Cerebellar nuclear complex (tissue), 1 donor: ENCODE measurements at places on chromosomes 6 and 20.
A peak's percentile ranks its signal among the peaks of the same experiment; 100 is the strongest.

GRCh38 chr6:138310294-138310693, 67.4 kb upstream of the SMIM28 start:
- DNase-seq, result no peak

DNA sequence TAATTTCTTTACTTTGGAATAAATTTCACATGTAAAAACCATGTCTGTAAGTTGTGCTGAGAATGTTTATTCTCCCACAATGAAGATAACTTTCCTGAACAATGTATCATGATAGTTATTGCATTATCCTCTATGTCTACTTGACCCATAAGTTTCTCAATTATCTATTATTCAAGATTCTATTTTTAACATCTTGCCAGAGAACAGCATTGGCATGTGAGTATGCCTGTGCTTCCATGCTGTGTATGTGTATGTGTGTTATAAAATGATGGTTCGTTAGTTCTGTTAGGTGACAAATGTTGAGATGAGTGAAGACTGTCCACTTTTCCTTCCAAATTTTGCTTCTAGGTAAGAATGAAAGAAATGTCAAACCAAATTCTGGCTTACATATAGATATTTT, 111.9 kb downstream of the EYA4 start:
- DNase-seq, result no peak

DNA sequence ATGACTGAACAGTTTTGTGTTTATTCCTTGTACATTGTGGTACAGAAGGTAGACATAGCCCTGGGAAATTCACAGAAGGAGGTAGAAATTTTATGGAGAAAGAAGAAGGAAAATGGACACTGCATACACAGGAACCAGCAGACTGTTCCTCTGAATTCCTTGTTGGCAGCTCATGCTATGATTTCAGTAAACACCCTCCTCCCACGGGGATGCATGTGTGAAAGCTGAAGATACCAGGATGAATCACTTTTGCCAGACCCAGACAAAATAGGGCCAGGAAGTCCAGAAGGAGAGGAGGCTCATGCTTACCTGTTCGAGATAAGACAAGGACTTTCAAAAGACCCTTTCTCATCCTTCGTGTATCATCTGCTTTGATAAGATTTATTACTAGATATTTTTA, 110.3 kb upstream of the GGTLC1 start:
- no peak for DNase-seq

DNA sequence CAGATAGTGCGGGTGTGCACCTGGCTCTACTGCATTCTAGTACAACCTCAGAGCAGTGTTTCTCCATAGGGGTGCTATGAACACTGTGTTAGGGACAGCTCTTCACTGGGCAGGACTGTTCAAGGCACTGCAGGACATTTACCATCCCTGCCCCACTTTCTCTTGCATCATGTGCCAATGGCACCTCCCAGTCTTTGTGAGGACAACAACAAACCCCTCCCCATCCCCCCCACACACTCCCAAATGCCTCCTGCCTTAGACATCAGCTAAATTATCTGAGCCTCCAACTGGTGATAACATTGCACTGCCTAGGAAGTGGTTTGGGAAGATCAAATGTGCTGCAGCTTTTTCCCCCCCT, 98.9 kb downstream of the FYN start:
- no peak for DNase-seq

DNA sequence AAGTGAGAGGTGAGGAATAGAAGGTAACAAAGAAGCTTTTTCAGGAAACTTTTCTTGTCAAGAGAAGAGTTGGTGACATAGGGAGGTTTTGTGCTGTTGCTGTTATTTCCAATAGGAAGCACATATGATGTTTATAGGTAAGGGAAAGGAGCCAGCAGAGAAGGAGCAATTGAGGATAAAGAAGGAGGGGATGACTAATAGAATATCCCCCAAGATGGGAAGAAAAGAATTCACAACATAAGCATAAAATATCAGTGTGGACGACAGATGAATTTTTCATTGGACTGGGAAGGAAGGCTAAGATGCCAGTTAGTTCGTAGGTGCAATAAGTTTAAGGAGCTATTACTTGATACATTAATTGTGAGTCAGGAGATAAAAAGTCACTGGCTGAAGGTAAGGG, 8.5 kb upstream of the BEND6 start:
- DNase-seq, result no peak

- DNase-seq, result no peak
These were observed 7.8 kb downstream of the TP53INP2 start for GRCh38 chr20:34711813-34712430.

- no peak for DNase-seq
These were observed 129.5 kb upstream of the SUPT3H start for GRCh38 chr6:45507186-45507585.

- DNase-seq, result no peak
These were observed 161.7 kb downstream of the UNC5CL start for GRCh38 chr6:40877362-40877761.

GRCh38 chr6:149128489-149129145, 188.9 kb upstream of the TAB2 start:
- DNase-seq, result no peak

- no peak for DNase-seq
These were observed 49.3 kb upstream of the E2F3 start for GRCh38 chr6:20352346-20352745.

- DNase-seq, result no peak
These were observed 50.7 kb downstream of the CLIC5 start for GRCh38 chr6:45965007-45965406.

- DNase-seq, result no peak
These were observed 313.6 kb upstream of the NT5E start for GRCh38 chr6:85136310-85136709.

DNA sequence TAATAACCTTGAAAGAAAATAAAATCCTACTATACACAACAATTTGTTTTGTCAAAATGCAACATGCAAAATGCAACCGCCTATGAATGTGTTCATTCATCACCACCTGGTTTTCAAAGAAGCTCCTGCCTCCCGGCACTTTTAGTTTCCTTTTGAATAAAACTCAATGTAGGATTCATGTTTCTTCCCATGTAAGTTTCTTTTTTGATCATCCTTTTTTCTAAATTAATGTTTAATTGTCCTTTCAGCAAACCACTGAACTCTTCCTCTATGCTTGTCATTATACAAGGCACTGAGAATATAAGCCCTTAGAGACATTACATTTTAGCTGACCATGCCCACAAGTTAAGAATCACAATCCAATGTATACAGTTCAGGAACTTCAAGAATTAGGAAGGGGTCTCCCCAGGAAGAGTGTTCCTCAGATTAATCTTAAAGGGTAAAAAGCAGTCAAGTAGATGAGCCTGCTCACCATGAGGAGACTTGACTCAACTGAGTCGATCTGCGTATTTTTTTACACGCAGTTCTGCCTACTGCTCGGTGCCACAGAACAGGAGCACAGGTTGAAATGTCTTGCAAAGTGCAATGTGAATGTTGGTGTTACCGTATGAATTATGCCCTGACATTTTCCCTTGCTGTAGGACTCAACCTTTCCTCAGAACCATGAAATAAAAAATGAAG, 7.2 kb upstream of the THEMIS start:
- DNase-seq, result no peak

GRCh38 chr6:2626401-2626800, 124.3 kb downstream of the MYLK4 start:
- no peak for DNase-seq

DNA sequence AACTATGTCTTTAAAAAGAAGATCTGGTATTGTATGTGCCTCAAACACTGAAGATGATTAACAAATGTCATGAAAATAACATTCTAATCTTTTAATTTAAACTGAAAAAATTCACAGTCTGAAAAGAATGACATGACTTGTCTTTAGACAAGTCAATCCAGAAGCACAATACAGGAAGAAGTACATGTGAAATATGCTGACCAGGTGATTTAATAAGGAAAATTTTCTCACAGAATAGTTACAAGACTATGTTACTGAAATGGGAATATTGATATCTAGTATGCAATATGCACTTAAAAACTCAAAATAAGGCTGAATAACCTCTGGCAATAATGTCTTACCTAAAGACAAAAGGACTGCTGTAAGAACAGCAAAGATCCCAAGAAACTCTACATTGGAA, 13.1 kb downstream of the CEP85L start:
- no peak for DNase-seq

DNA sequence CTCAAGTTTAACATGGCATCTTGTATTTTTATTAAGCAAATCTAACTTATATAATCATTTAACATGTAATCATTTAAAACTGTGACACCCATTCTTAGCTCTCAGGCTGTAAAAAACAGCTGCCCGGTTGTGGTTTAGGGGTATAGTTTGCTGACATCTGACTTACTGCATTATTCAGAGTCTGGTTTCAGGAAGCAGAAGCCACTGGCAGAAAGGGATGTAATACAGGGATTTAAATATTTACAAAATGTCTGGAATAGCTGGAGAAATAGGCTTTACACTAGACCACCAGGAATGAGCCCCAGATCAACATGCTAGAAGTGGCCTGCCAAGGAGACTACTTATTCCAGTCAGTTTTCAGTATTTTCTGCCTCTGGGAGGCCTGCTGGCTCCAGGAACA, 421.1 kb downstream of the CD109 start:
- DNase-seq, result no peak

- no peak for DNase-seq
These were observed 1.6 kb upstream of the TCF21 start for GRCh38 chr6:133887156-133887879.

GRCh38 chr20:23404196-23404595, 17.1 kb downstream of the NAPB start:
- no peak for DNase-seq

DNA sequence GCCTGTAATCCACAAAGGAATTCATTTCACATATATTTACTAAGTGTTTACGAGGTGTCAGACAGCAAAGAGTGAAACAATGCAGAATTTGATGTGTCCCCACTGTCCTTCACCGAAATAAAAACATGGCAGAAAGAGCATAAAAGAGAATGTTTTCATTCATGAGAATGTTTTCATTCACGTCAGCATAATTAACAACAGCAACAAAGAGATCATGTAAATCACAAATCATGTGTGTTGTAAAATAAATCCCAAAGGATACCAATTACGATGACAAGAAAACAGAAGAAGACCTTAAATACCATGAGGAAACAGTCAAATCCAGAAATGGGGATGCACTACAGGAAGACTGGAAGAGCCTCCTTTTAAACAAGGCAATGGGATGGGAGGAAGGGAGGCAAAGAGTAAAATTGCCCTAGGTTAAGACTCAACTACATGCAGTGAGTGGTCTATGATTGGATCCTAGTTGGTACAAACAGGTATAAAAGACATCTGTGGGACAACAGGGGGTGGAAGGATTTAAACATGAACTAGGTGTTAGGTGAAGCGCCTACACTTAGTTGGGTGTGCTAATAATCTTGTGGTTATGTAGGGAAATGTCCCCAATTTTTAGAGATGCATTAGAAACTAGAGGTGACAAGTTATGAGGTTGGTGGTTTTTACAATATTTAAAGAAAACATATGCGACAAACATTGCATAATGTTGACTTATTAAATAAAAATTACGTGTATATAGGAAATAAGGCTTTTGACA, 1.5 kb downstream of the ZSCAN31 start:
- DNase-seq, result no peak

DNA sequence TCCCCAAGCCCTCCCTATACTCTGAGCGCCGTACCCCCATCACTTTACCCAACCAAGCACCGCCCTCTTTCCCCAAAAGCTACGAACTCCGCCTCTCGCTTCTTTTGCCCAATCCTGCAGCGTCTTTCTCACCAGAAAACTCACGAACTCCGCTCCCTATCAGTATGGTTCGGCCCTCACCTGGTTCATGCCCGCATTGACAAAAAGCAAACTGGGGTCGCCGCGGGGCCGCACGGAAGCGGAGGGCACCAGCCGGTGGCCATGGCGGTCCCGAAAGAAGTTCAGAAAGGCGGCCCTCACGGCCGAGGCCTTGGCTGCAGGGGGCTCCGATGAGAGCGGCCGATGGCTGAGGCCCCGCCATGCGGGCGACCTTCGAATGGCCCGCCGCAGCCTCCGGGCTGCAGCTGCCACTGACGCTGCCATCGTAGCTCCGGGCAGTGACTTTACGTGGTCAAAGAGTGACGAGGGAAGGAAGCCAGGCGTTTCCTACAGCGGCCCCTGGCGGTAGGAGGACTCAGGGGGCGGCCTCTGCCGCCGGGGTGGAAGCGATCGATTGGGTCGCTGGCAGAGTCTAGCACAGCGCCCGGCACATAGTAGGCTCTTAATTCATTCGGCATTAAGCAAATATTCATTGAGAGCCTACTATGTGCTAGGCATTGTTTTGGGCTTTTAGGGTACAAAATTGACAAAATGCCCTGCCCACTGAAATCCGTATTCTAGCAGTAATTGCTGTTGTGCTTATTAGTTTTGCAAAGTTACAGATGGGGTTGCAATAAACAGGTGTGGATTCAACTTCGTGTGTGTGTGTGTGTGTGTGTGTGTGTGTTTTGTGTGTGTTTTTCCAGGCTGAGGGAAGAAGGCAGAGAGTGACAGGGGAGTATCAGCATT, at the start of gene AARS2:
AARS2 (minus strand) TSS at position 447 of the 888 bp plus-strand sequence; CDS start at position 423, 24 bp downstream.
- DNase-seq, result peak; percentile 71

DNA sequence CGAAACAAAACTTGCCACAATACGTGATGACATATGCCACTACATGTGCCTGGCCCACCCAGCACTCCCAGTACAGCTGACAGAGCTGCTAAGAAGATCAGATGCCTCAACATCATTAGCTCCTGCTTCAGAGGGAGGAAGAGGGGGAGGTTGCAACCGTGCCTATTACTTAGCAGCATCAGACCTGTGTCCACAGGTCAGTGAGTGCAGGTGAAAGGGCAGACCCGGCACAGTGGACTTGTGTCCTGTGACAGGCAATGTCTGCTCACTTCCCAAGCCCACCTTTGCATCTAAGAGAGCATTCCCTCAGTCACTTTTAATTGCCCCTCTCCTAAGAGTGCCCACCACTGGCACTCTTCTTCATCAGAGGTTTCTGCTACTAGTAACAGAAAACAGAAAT, 9.4 kb upstream of the COL12A1 start:
- DNase-seq, result no peak

GRCh38 chr6:63797721-63798120, 162.1 kb downstream of the PHF3 start:
- DNase-seq, result no peak

GRCh38 chr6:27605401-27606342, 132.8 kb upstream of the ZNF184 start:
- no peak for DNase-seq

GRCh38 chr20:50689864-50690649, 1.3 kb downstream of the RIPOR3 start:
- no peak for DNase-seq
